ENCODE measurements at places on chromosomes 4 and X. TPM values are rescaled to one million over a fixed set of nuclear protein-coding genes. Genes with fewer than 3 reads are reported as not detected.

Gene SH3TC1
- total RNA-seq = 16.2 TPM

Gene HTATSF1
- total RNA-seq = 35.4 TPM

Gene FAM184B
- total RNA-seq = not detected

Gene GAGE12F
- total RNA-seq = not detected

Gene EMCN
- total RNA-seq = not detected

Gene CFI
- total RNA-seq = not detected

DNA sequence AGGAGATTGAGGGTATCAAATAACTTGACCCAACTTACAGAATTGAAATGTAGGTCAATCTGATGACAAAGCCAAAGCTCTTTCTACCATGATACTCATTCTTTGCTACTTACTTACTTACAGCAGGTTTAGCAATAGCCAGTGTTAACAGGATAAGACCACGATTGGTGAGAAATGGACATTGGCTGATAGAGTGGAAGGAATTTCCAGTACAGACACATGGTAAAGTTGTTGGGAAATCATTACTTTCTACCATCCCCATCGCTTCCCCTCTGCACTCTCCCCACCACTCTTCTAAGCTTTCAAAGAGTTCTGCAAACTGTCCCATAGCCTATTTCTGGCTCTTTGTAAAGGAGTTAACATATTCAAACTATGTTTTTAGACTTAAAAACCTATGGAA, 119.7 kb downstream of the CHRNA9 start:
- DNase-seq = no peak

- no peak for DNase-seq
Measured at GRCh38 chr4:77154761-77155499, 2.1 kb upstream of the CCNG2 start.

DNA sequence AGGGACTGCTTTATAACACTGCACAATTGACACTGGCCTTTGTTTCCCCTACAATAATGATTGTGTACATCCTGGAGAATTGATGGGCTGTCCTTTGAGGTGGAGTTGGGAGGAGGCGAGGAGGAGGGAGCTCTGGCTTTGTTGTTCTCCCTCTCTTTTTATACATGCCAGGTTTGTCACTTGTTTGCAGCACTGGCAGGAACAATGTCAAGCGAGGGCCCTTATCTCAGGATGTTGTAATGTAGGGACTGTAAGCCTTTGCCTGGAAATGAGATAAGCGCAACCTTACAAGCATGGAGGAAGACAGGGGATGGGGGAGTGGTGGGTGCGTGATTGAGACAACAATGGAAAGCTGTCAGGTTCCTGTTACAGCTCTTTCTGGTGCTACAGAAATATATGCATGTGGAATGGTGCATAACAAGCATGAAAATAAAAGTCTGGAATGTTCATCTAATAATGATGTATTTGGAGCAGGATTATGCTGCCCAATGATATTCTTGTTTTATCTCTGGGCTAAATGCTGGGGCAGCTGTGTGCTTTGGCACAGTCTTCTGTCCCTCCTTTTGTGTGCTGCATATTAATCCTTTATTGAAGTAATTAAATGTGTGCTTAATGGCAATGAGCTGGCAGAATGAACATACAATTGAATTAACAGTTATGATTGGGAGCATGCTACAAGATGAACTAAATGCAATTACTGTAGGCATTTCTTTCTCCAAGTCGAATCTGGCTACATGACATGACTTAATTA, 294.4 kb downstream of the GPAT3 start:
- no peak for DNase-seq

GRCh38 chr4:119615068-119615719, 13.4 kb downstream of the PDE5A start:
- DNase-seq = no peak

DNA sequence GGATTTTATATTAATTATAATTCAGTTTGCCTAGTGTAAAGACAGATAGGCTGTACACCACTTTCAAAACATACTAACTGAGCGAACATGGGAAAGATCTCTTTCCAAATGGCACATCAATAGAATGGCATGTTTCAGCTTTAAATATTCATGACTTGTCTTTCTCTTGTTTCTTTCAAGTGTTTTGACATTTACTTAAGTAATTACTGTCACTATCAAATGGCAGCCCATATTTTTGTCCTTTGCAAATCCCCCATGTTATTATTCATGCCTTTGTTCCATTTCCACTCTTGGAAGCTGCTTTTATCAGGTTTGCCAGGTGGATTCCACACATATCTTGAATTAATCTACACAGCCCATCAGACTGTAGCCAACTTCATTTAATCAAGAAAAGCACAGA, 89.2 kb upstream of the GLRA2 start:
- no peak for DNase-seq

DNA sequence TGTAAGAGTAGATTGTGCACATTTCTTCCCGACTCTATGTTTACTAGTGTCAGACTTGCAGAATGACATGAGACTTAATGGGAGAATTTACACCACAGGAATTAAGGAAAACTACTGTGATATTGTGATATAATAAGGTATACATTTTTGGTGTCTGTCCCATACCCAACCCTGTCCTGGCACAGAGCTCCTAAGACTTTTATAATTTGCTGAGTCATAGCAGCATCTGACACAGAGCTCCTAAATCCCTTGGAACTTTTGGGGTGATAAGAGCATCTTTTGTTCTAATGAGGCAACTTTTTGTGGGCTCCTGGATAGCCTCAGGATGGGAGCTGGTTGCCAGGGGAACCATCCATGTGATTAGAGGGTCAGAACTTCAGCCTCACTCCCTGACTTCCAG, 1607.0 kb downstream of the RPA4 start:
- no peak for DNase-seq

DNA sequence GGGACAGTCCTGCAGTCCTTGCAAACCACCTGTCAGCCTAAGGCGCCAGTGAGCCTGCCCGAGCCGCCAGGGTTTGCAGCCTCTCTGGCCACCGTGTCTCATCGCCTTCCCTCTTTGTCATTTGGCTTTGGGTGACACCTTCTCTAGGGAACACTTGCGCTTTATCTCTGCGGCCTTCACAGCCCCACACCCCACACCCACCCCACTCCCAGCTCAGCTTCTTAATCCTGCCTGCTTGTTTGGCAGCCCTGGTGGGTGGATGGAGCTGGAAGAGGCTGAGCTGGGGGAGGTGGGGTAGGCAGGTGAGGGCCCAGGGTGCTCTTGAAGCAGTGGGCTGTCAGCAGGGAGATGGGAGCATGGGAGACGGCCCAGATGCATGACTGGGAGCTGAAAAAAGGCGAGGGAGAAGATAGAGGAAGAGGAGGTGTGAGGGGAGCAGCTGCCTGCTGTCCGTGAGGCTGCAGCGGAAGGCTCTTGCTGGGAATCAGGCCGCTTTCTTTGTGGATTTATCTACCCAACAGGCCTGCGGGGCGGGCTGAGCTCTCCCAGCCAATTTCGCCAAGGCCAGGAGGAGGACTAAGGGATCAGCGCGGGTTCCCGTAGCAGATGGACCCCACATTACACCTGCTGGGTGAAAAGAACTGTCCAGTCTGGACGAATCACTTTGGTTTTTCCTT, 97.5 kb upstream of the STOX2 start:
- DNase-seq = no peak

DNA sequence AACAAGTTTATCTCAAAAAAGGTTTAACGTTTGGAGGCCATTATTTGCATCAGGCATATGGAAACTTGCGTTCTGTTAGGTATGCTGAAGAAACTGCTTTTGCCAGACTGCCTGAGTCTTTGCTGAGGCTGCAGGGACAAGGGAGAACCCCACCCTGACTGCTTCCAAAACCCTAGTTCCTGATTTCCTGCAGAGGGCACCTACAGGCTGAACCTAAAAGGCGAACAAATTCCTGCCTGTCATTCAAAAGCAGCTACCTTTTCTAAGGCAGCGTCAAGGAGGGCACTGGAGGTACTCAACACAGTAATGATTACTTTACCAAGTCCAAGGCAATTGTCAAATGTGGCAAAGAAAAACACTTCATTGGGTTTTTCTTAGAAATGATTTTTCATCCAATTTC, 578 bp upstream of the CORIN start:
- DNase-seq = no peak

DNA sequence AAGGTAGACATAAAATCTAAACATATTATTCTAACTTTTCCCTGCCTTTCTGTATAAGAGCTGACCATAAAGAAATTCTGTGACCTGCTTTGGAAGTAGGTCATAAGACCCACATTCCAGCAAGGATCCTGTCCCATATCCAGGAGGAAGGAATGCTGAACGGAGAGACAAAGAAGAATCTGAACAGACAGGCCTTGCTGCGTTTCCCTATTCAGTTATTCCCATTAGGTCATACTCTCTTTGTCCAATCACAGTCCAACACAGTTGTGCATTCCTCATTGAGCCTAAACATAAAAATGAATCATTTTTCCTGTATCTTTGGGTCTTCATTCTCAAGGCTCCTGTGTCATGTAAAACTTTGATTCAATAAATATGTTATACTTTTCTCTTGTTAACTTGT, 287.6 kb upstream of the TAPT1 start:
- DNase-seq = no peak

DNA sequence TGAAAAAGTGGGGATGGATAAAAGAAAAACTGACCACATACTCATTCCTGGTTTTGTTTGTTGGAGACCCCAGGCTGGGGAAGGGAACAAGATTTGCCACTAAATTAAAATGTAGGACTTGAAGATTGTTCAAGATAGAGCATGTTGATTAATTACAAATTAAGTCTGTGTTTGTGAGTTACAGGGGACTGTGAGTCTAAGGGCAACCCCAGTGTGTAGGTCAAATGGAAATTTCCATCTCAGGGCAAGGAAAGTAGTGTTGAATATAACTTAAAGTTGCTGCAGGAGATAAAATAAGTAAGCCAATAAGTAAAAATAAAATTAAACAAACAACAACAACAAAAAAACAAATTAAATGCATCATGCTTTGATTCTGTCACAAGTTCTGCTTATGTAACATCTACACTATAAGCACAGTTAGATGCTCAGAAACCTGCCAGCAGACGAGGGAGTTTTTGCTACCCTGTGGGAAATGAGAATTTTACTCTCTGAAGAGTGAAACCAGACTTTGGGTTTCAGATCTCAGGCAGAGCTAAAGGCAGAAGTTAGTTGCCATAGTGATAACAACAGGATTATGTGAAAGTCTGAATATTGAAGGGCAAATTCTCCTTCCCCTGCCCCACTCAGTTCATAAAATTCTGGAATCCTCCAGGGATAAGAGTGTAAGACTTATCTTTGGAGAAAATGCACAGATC, 352.3 kb downstream of the GRXCR1 start:
- no peak for DNase-seq

DNA sequence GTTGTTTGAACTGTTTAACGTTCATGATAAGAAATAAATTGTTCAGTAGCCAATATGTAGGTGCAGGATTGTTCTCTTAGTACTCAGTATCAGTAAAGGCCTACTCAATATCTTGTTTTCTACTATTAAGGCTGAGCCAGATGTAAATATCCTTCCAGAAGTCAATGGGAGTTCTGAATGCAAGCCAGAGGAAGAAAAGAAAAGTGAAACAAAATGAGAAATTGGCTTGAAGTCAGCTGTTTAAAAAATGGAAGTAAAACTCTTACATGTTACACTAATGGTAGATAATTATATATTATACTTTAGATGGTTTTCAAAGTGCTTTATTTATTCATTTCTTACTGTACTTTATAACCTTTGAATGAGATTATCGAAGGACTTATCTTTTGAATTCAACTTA, 1417.9 kb downstream of the ADGRL3 start:
- no peak for DNase-seq

- no peak for DNase-seq
Measured at GRCh38 chrX:139850968-139851367, 81.9 kb downstream of the ATP11C start.

- DNase-seq = no peak
Measured at GRCh38 chr4:16075975-16076757, 7.7 kb downstream of the PROM1 start.

- DNase-seq = no peak
Measured at GRCh38 chrX:38614485-38614884, 53.1 kb downstream of the TSPAN7 start.

DNA sequence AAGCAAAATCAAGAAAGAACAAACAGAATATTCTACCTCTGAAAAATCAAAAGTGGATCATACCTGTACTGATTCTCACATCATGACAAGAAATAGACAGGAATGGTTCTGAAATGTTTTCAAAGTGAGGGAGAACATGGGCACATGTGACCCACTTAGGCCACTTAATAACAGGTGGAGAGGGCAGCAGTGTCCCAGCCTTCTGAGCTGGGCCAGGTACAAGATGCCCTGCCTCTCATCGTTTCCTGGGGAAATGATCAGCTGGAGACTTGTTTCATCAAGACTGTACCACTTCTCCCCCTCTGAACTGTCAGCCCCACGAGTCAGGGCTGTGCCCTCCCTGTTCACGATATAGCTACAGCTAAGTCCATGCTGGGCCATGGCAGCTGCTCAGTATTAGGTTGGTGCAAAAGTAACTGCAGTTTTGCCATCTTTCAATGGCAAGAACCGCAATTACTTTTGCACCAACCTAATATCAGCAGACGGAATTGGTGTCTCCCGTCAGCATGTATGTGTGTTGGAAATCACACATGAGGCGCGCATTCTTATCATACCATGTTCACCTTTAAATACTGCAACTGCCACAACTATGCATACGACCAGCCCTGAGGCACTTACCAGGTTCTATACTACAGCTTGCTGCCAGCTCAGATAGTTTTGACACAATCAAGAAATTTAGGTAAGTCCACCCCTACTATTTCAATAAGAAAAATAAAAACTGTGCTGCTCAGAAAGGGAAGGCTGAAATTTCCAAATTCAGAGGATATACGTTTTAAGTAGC, 71.4 kb downstream of the GATB start:
- no peak for DNase-seq

DNA sequence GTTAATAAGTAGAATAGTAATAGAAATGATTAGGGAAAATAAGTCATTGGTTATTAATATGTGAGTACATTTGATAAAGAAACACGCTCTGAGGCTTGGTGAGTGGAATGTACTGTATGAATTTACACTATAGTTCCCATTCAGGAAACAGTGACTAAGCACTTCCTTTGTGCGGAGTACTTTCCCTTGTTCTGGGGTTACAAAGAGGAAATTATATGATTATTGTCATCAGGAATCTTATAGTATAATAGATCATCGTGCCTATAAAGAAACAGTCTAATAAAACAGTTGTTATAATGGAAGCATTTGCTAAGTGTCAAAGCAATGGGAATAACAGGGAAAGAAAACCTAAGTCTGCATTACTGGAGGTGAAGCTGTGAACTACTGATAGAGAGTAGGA, 138.0 kb downstream of the RPA4 start:
- no peak for DNase-seq

- DNase-seq = no peak
Measured at GRCh38 chrX:32774966-32775365, 436.4 kb downstream of the DMD start.

GRCh38 chrX:72498782-72499181, 73.9 kb downstream of the HDAC8 start:
- DNase-seq = no peak

- no peak for DNase-seq
Measured at GRCh38 chr4:149702414-149703293, 113.0 kb downstream of the IQCM start.

- no peak for DNase-seq
Measured at GRCh38 chr4:140903522-140904475, 147.6 kb upstream of the TBC1D9 start.

DNA sequence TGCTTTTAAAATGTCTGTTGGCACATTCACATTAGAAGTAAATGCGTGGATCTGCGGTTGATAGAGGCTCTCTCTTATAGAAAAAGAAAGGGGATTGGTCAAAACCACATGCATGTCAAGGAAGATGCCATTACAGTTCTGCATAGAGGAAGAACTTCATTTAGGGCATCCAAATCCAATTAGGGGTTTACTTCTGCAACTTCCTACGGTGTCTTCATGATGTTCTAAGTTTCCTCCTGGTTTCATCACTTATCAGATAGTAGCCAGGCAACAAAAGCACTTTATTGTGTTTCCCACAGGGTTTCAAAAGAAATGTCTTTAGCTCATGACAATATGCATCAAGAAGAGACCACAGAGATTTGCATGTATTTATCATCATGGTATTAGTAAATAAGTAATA, 136.0 kb upstream of the HPGD start:
- no peak for DNase-seq

Data from activated CD8-positive, alpha-beta T cell treated with anti-CD3 and anti-CD28 coated beads for 36 hours (primary cell).